Activated CD4-positive, alpha-beta T cell treated with anti-CD3 and anti-CD28 coated beads, Interleukin-10, Interleukin-2, amounts not matched to agents 100 ng/mL and 50 ng/mL, durations not matched to agents 16 hours and 8 hours (primary cell): ENCODE measurements at places on chromosomes 7 and 10.

- DNase-seq: no peak
Measured at GRCh38 chr10:89668386-89669071, 23.5 kb upstream of the PANK1 start.

DNA sequence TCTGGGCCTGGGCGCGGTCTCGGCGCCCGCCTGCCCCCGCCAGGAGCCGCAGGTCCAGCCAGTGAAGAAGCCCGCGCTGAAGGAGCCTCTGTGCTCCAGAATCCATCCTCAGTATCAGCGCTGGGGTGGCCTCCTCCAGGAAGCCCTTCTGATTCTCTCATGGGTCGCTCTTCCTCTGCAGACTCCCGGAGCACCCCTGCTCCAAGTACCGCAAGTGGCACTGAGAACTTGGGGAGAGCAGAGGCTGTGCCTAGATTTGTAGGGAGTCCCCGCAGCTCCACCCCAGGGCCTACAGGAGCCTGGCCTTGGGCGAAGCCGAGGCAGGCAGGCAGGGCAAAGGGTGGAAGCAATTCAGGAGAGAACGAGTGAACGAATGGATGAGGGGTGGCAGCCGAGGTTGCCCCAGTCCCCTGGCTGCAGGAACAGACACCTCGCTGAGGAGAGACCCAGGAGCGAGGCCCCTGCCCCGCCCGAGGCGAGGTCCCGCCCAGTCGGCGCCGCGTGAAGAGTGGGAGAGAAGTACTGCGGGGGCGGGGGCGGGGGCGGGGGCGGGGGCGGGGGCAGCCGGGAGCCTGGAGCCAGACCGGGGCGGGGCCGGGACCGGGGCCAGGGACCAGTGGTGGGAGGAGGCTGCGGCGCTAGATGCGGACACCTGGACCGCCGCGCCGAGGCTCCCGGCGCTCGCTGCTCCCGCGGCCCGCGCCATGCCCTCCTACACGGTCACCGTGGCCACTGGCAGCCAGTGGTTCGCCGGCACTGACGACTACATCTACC is at the start of gene ALOX5:
Gene ALOX5 (plus strand): TSS at position 641 of the 774 bp plus-strand sequence. CDS start 64 bp downstream, at position 705.
- peak; percentile 8 for DNase-seq

DNA sequence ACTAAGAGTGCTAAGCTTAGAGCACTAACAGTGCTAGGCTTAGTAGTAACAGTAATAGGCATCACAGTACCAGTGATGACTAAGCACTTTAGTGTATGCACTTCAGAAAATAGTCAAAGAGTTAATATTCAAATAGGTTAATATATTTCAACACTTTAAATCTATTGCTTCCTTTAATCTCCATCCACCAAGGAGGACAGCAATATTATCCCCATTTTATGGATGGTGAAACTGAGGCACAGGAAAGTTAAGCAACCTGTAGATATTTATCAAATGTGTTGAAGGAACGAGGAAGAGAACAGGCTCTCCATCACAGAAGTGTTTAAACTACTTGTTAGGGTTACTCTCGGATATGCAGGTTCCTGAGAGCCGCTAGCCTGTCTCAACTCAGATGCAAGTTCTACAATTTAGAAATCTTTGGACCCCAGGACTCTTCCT is 165.5 kb downstream of the PRKAG2 start:
- DNase-seq: no peak

DNA sequence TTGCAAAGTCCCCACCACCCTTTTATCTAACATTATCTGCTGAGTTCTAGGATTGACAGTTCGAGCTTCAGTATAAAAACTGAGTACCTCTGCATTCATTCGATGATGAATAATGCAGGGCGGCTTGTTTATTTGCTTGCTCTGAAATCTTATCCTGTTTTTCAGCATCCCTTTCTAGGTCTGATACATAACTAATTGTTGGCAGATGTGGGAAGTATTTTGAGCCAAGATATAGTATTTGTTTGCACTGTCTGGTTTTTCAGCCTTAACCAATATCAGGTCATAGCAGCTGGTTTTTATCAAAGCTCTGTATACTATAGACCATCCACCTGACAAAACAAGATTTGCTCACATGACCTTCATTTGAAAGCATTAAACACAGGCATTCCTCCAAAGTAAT is 161.4 kb downstream of the TFEC start:
- no peak for DNase-seq

- DNase-seq: no peak
Measured at GRCh38 chr10:121340271-121340831, 257.9 kb downstream of the FGFR2 start.

- no peak for DNase-seq
Measured at GRCh38 chr10:80203835-80204676, 1.3 kb downstream of the ANXA11 start.

GRCh38 chr7:115060095-115060870 is 138.4 kb downstream of the MDFIC start:
- no peak for DNase-seq

DNA sequence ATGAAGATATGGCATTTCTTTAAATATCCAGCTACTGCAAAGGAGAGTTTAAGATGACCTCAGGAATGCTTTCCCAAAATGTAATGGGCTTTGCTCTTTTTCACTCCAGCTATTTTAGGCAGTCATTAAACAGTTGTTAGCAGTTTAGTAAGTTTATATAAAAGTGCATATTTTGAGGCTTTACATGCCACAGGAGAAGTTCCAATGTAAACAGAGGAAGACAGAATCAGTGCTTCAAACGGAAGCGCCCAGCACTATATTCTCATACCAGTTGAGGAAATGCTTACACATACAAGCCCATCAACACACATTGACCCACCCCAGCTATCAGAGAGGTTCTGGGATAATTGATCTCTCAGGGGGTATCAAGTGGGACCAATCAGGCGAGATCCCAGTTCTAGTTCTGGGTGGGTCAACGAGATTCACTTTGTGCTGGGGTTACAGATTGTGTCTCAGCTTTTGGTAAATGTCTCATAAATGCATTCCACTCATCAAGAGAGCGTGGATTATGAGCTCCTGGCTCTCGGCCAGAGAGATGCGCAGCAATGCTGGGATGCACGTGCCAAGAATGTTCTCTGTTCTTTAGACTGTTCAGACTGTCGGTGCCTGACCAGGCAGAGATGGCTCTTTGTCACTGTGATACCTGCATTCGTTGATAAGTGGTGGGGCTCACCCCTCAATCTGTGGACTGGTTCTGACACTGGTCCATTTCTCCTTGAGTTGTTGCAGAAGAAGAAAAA is 55.0 kb downstream of the CACNB2 start:
- DNase-seq: no peak

DNA sequence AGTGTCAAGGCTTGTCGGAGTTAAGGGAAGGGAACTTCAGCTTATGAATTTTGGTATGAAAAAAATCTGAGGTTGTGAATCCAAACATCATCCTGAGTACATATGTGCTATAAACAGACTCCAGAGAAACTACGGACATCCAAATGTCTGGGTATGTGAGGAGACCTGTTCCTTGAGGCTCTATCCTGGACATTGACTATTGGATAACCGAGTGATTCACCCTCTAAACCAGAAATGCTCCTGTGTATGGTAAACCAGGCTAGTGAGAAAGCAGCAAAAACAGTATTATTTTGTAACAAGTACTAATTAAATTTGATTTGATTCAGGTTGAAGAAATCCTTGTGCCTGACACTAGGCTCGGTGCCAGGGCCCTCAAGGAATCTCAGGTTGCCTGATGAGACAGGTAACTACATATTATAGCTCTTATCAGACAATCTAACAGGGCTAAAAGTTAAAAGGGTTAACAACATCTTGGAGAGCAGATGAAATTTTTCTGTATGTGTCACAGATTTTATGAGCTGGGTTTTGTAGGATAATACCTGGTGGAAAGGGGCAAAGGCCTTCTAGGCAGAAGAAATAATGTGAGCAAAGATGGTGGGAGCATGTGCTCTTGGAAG is 10.4 kb upstream of the STOX1 start:
- no peak for DNase-seq

GRCh38 chr7:142321391-142321790 is 63.5 kb upstream of the PRSS58 start:
- DNase-seq: no peak

- no peak for DNase-seq
Measured at GRCh38 chr10:113449006-113449695, 103.7 kb upstream of the HABP2 start.

DNA sequence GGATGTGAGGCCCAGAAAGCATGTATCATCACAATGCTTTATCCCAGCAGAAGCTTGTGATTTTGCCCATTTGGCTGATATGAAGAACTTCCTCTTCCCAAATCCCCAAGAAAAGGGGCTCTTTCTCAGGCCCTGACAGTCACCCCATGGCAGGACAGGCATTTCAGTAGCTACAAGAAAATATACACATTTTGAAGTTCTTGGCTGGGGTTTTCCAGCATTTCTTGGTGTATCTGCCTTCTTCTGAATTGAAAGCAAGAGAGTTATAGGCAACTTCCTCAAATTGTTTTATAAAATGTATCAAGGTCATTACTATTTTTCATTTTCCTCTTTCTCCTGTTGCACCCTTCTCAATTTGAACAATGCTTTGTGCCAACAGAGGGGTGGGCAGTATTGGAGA is 63.3 kb upstream of the PDLIM1 start:
- no peak for DNase-seq

- no peak for DNase-seq
Measured at GRCh38 chr10:9045311-9045710, 990.8 kb downstream of the GATA3 start.

DNA sequence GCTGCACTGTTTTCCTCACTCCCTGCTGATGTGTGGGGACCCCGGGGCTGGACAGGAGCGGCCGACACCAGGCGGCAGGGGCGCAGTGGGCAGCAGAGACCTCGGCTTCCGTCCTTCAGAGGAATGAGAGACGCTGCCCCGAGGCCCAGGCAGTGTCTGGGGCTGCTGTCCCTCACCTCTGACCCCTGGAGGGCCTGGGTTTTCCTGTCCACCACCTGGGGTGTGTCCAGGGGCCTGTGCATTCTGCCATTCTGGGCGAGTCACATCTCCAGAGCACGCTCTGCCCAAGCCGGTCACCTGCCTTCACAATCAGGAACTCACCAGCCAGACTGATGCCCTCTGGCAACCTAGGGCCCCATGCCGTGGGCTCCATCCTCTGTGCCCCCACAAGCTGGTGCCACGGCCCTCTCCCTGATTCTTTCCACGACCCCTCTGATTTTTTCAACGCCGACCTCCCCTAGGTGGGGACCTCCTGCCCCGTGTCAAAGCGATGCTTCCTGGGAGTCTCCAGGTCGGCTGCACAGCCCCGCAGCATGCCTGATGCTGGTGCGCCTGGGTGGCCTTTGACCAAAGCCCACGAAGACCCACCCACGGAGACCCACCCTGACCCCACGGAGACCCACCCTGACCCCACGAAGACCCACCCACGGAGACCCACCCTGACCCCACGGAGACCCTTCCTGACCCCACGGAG is 53.7 kb upstream of the CFAP46 start:
- DNase-seq: no peak

GRCh38 chr7:106126170-106126938 is 14.2 kb upstream of the SYPL1 start:
- peak; percentile 34 for DNase-seq

- no peak for DNase-seq
Measured at GRCh38 chr10:78178940-78179339, 145.3 kb downstream of the RPS24 start.

DNA sequence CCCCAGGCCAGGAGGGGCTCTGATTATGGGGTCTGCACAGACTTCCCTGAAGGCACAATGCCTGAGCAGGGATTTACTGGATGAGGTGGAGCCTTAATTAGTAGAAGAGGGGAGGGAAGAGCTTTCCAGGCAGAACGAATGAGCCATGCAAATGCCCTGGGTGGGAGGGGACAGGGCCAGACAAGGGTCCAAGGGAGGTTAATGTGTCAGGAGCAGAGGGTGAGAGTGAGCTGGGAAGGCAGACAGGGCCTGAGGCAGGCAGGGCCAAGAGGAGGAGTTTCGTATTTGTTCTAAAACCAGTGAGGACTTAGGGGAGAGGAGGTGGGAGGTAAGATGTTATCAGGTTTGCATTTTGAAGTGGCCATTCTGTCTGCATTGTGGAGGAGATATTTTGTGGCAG is 65.3 kb downstream of the NPY start:
- no peak for DNase-seq

DNA sequence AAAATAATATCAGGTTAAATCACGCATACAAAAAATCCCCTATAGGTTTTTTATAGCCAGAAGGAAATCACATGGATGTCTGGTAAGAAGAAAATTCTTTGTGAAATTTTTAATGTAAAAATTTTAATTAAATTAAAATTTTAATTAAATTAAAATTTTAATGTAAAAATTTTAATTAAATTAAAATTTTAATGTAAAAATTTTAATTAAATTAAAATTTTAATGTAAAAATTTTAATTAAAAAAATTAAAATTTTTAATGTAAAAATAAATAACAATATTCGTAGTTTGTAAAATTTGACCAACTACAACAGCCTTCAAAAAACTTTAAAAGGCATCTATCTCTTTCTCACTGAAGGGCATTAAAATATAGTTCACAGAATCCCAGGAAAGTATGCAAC is 61.5 kb downstream of the CTTNBP2 start:
- no peak for DNase-seq

DNA sequence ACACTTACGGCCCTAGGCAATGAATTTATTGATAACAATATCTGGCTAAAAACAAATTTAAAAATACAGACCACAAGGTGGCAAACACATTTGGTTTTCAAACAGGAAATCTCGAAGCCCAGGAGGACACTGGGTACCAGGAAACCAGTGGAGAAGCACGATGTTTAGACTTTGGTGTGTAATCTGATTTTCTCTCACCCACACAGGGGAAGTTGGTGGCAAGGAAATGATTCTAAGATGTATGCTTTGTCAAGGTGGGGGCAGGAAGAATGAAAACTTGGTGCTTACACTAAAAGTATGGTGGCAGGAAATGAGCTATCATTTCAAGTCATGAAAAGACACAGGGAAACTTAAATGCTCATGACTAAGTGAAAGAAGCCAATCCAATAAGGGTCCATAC is 113.2 kb upstream of the ANKRD1 start:
- DNase-seq: peak; percentile 72

- no peak for DNase-seq
Measured at GRCh38 chr7:94396037-94396431, 1.3 kb downstream of the COL1A2 start.

DNA sequence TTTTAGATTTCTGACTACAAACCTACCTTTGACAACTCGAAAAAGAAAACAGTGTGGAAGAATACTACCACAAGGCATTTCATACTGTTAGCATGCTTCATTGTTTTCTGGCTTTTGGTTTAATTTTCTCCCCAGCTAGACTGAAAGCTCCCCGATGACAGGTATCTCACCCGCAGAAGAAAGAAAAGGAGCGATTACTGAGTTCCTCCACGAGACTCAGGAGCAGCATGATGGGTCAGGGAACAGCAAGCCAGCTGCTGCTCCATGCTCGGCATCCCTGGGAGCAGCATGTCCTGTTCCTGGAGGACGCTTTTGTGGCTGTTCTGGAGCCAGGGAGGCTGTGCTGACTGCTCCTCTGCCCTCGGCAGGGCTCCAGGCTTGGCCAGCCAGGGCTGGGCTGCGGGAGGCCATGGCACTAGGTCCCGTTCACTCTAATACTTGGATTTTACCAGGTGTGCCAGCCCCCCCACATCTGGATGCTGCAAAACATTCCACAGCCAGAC is 133.4 kb downstream of the PRKAG2 start:
- no peak for DNase-seq

- no peak for DNase-seq
Measured at GRCh38 chr10:61063901-61064300, 119.9 kb upstream of the RHOBTB1 start.

- no peak for DNase-seq
Measured at GRCh38 chr10:94997741-94998174, 59.3 kb downstream of the CYP2C9 start.
